ENCODE measurements at places on chromosomes 5 and 9. TPM values are rescaled to one million over a fixed set of nuclear protein-coding genes. Genes with fewer than 3 reads are reported as not detected.
A peak's percentile ranks its signal among the peaks of the same experiment; 100 is the strongest.

DNA sequence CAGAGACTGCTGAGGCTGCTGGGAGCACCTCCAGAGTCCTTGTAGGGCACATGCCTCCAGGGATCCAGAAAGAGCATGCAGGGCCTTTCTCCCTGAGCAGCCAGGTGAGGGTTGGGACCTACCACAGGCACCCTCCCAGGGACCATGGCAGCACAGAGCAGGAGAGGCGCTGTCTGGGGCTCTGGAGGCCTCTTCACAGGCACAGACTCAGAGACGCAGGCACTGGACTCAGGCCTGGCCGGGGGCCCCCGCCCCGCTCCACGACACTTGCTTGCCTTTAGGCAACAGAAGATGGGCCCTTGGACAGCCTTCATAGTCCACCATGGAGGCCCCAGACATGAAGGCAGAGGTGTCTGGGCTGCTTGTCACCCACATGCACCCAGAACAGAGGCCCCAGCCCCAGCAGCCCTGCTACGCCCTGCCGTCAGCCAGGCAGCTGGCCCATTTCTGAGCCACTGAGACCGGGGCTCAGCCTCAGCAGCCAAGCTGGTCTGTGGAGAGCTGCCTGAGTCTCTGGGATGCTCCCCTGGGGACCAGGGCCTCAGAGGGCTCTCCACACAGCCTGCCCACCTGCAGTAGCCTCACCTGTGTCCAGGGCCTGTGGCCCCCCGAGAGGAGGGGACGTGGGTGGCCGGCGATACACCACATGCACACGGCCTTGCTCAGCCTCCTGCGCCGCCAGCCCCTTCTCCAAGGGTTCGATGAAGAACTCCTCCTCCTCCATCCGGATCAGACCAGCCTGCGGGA lies 72.8 kb downstream of the ADAMTS2 start:
- DNase-seq = no peak

GRCh38 chr5:25516141-25516540 lies 871.4 kb upstream of the CDH10 start:
- peak; percentile 21 for DNase-seq

- DNase-seq = no peak
Measured at GRCh38 chr5:150836703-150837102, 9.6 kb upstream of the IRGM start.

- DNase-seq = no peak
Measured at GRCh38 chr5:170614065-170614490, 110.3 kb downstream of the KCNIP1 start.

DNA sequence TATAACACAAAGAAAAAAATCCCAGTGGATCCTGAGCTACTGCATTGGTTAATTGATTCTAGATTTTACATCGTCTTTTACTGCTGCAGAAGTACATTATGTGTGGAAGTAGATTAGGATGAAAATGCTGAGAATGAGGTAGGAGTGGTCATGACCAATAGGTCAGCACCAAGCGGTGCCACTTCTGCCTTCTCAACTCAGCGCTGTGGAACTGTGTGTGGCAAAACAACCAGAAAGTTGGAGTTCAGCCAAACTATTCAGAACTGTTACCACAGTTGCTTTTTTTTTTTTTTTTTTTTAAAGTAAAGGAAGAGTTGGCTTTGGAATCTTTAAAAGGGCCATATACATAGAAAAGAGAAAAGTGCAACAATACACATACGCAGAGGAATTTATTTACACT lies 24.2 kb downstream of the POU5F2 start:
- peak; percentile 51 for DNase-seq

DNA sequence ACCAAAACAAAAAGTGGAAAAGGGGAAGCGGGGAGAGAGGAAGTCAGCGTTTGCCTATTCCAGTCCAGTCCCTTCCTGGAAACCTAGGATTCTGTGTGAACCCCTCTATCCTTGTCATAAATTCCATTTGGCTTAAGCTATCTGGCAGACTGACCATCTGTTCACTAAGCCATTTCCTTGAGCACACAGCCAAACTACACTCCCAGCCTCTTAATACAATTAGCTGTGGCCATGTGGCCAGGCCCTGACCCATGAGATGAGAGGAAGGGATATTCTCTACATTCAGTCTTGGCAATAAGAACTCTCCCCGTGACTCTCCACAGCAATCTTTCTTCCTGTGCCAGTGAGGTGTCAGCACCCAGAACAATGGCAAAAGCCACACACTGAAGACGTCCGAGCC lies 424.8 kb downstream of the TLE1 start:
- no peak for DNase-seq

DNA sequence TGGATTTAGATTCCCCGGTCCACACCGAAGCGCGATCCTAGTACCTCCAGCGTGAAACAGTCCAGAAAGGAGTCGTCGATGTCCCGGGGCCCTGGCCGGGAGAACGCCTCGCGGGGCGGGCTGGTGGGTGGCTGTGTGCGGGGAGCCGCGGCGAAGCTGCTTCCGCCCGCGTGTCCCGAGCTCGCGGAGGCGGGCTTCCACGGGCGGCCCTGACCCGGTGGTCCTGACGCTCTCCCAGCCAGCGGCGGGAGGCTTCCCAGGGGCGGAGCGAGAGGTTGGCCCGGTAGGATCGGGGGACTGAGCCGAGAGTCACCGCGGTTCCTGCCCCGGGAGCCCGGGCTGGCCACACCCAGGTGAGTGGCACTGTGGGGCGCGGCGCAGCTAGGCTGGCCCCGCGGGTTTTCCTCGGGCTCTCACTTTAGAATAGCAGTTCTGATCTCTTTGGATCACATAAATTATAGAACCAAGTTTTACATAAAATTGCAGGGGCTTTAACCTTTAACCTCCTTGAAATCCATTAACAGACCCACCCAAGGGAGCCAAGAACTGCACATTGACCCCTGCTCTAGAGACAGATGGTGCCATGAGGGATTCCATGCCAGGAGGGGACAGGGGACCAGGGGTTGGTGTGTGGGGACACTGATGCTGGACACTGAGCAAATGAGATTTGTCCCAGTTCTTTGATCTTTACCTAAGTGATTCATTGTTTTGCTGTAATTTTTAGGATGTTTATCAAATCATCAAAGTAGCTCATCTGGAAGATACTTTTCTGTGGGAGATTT lies 29.2 kb upstream of the IL31RA start:
- no peak for DNase-seq

GRCh38 chr5:41686191-41686590 lies 175.8 kb upstream of the PLCXD3 start:
- DNase-seq = no peak

GRCh38 chr5:153926201-153926600 lies 112.5 kb downstream of the FAM114A2 start:
- no peak for DNase-seq

DNA sequence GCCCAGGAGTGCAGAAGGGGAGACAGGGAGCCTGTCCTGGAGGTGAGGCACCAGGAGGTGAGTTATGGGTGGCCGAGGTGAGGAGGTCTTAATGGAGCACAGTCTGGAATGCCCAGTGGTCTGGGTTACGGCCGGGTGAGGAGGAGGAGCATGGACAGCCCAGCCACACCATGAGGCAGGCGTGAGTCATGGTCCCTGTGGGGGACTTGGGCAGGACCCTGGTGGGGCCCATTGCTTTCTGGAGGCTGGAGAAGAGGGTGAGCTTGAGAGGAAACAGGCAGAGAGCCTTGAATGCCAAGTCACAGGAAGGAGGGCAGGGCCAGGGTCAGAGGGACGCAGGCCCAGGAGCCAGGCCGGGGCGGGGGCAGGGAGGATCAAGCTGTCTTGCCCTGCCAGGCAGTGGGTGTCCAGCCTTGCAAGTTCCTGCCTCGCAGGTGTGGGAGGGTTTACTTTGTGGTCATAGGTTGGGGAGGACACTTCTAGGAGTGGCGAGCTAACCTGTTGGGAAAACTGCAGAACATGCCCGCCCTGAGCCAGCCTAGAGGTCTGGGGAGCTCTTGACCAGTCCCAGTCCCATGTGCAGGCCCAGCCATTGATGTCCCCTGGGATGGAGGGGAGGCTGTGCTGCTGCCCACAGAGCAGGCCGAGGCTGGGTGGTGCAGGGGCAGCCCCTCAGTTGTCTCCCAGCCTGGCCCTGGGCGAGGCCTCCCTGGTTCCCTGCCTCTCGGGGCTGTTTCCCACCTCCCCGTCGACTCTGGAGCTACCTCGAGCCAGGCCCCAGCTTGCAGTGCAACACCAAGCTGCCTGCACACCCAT lies 2.8 kb downstream of the CACNA1B start:
- no peak for DNase-seq

DNA sequence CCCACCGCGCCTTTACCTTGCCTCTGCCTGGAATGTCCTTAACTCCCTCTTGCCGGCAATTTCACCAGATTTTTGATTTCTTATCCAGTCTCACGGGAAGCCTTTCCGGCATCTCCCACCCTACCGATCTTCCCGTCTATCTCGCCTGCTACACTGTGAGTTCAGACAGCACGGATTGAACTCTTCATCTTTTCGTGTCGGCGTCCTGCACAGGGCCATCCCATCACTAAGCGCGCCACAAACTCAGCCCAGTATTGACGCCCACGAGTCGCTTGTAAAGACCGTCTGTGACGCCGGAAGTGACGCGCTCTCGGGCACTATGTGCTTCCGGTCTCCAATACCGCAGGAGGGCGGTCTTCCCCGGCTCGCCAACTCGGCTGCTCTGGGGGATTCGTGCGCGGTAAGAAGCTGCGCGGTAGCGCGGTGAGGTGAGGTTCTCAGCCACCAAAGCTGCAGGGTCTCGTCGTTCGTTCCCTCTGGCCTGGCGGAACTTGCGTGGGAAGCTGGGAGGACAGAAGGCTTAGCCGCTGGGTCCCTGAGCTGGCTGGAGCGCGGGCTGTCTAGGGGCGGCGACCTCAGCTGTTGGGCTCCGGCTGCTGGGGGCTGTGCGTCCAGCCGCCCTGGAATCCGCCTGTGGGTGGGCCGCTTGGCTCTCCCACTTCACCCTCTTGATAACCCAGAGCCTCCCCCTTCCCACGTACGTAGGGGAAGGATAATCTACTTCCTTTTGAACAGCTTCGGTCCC lies at the start of gene ZCCHC9:
TSS of gene ZCCHC9 (plus strand) at position 317 of the 745 bp plus-strand sequence. CDS start 3,171 bp downstream, outside the sequence.
- peak; percentile 93 for DNase-seq

DNA sequence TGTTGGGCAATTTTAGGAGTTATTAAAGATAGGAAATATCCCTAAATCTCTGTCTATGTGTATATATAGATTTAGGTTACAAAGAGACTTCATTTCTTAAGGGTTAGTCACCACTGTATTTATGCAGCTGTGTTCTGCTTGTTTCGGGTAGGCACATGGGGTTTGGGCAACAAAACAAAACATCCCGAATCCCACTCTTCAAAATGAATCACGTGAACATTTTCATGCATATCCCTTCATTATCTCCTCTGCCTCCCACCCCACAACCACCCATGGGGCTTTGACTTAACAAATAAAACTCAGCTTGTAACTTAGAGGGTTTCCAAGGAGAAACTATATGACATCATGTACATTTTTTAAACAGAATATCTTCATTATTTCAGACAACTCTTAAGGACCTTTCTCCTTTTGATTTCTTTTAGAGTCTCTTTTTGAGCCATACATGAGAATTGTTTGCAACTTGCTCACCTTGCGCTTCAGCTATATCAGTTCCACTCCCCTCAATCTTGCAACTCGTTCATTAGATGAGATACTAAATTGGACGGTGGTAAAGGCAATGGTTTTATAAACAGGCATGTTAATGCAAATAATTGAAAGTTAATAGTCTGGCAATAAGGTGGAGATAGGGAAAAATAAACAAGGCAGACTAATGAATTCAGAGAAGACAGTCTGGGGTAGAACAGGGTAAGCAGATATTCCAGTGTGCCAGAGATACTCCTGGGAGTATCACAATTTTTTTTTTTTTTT lies 136.7 kb downstream of the CD180 start:
- DNase-seq = peak; percentile 49

GRCh38 chr5:107487056-107487542 lies 183.6 kb downstream of the EFNA5 start:
- DNase-seq = peak; percentile 89

PCDHGB5 gene
- total RNA-seq = 5.6 TPM

FAM81B gene
- not detected for total RNA-seq

C5orf46 gene
- 5.7 TPM for total RNA-seq

STC2 gene
- total RNA-seq = 316 TPM

SOHLH1 gene
- total RNA-seq = not detected

Data from MCF 10A (cell line).